ENCODE measurements at places on chromosomes 3 and 15.

DNA sequence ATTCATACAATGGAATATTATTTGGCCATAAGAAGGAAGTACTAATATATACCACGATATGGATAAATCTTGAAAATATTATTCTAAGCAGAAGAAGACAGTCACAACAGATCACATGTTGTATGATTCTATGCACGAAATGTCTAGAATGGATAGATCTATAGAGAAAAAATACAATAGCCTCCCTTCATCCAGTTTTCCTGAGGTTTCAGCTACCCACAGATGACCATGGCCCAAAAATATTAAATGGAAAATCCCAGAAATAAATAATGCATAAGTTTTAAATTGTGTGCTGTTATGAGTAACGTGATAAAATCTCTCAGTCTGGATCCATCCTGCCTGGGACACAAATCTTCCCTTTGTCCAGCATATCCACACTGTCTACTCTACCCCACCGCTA is 162.2 kb upstream of the ST8SIA2 start:
- DNase-seq: no peak

DNA sequence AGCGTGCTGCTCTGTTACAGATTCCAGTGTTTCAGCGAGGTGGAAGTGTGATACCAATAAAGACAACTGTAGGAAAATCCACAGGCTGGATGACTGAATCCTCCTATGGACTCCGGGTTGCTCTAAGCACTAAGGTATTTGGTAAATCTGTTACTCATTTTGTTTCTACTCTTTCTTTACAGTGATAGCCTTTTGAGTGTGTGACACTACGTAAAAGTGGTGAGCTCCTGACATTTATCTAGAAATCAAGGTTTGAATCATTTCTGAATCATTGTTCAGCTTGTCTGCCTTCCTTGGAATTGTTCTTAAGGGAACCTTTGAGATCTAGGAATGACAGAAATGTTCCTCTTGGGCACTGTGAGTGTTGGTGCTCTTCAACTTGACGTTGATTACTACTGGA is 11.2 kb upstream of the CAPN3 start:
- DNase-seq: no peak

DNA sequence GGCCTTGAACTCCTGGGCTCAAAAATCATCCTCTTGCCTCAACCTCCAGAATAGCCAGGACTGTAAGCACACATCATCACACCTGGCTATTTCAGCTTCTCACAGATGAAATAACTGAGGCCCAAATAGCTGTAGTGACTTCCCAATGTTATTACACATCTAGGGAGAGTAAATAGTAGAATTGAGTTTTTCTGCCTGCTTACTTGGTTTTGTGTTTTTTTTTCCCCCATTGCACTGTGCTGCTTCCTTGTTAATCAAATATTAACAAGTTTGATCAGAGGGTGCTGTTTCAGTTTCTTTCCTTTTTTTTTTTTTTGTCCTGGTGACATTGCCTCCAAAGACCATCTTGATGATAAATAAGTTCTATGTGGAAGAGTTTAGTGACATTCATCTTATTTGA is 23.4 kb downstream of the ZNF609 start:
- DNase-seq: no peak

GRCh38 chr3:110314512-110315114 is 757.0 kb upstream of the NECTIN3 start:
- peak; percentile 20 for DNase-seq

- no peak for DNase-seq
These were observed 217.1 kb downstream of the OTOL1 start for GRCh38 chr3:161713731-161714130.

DNA sequence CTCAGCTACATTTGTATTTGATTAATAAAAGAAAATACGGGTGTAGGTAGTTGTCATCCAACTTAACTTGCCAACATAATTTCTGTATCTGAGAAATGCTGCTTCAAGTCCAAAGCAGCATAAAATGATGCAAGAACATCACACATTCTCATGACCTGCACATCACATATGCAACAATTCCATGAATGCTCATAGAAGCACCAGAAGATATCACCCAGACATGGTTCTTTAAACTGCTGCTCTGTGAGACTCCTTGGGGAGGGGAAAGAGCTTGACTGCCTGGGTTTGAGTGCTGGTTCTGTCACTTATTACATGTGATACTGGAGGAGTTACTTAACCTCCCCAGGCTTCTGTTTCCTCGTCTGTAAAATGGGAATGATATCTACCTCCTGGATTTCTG is 39.4 kb downstream of the CHST14 start:
- no peak for DNase-seq

GRCh38 chr3:178388473-178388872 is 147.8 kb upstream of the KCNMB2 start:
- DNase-seq: no peak

DNA sequence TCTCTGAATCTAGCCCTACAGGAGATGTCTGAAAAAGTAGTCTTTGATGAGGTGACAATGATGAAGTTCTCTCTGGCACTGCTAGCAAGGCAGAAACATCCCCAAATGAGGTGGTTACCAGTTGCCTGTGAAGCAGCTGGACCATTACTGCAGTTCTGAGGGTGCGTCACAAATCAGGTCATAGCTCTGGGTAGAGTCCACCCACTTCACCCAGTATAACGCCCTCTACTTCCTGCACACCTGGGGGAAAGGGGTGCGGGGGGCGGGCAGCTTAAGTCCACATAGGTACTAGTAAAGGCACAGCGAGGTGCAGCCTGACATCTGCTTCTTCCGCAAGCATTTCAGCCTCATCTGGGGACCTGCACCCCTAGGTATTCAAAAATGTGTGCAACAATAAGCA is 13.4 kb upstream of the SATB1 start:
- no peak for DNase-seq

DNA sequence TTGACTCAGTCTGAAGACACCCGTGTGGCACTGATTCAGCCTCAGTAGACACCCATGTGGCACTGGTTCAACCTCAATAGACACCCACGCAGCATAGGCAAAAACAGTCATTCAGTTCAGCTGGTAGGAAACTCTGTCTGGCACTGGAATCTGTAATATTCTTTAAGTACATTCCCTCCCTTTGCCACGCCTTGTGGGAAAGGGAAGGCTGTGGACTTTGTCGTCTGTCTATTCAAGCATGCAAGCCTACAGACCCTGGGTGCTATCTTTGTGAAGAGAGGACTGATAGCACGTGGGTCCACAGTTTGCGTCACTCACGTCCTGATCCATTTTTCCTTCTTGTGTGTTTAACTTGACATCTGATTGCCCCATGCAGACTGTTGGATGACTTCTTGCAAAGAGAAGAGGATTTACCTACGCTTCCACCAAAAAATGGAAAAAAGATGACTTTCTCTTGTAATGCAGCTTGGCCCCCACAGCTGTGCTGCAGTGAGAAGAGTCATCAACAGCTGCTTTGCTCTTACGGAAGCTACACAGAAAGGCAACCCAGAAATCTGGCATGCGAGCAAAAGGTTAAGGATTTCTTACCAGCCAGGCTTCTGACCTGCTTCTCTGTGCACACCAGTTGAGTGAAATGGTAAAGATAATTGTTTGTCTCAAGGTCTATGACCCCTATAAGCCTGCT is 278.1 kb downstream of the ULK4 start:
- no peak for DNase-seq

DNA sequence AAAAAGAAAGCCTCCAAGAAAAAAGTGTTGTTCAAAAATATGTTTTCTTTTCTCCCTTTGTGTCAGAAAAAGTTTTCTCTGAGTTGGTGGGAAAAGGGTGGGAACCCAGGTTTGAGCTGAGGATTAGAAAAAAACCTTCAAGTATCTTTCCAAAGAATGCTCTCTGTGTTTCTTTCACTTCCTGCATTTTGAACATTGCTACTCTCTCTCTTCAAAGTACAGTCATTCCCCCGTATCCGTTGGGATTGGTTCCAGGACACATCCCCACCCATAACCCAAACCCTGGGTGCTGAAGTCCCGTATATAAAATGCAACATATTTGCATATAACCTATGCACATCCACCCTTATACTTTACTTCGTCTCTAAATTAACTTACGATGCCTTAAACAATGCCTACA is 139.6 kb downstream of the TMCO5A start:
- DNase-seq: no peak

DNA sequence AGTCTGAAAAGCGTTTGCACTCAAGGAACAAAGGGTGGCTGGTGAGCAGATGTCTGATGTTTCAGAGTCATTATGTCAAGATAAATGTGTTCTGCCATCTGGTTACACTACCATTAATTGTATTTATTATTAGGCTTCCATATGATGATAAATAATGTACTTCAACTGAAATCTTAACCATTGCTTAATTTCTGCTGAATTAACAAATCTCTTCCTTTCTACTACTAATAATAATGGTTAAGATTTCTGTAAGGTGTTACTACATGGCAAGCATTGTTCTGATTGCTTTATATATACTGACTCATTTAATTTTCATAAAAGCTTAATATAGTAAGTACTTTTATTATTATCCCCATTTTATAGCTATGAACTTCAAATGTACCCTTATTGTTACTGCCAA is 68.4 kb upstream of the GALNT15 start:
- no peak for DNase-seq

GRCh38 chr3:157231071-157231470 is 71.1 kb upstream of the CCNL1 start:
- DNase-seq: no peak

GRCh38 chr3:151635905-151636304 is 97.8 kb upstream of the AADACL2 start:
- no peak for DNase-seq

DNA sequence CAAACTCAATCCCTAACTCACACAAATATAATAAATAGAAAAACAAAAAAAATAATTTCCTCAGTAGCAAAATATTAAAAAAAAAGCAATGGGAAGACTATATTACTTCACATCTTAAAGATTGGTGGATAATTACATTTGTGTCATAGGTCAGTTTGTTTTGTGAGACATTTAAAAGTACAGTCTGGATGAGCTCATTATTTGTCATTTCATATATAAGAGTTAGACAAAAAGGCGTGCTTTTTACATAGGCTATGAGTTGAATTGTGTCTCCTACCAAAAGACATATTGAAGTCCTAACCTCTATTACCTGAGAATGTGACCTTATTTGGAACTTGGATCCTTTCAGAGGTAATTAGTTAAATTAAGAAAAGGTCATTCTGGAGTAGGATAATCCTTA is 710.1 kb upstream of the CBLB start:
- no peak for DNase-seq

DNA sequence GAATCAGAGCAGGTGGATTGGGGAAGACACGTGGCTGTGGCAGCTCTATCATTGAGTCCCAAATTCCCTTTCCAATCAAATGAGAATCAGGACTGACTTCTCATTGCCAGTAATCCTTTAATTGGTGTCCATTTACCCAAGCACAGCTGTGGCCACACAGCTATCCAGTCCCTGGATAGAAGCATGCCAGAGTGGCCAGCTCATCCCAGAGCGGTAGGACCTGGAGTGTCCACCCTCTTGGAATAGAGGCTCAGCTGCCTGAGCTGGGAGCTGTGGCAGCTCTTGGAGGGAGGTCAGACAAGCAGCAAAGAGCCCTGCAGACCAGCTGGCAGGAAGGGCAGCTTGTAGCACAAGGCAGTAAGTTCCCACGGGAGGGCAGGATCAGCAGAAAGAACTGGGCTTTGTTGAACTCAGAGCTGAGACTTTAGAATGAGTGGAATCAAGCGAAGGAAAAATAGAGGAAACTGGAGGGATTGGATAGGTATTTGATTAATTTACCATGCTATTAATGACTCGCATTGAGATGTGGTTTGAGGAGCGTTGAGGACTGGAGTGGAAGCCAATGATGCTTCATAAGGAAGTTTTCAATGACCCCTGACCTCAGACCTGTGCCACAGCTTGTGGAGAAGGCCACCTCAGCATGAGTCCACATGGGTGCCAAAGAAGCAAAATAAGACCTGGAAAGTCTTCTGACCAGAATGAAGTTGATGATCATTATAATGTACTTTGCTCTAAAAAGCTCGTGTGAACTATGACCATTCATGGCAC is 6.9 kb upstream of the ALPK3 start:
- DNase-seq: no peak

DNA sequence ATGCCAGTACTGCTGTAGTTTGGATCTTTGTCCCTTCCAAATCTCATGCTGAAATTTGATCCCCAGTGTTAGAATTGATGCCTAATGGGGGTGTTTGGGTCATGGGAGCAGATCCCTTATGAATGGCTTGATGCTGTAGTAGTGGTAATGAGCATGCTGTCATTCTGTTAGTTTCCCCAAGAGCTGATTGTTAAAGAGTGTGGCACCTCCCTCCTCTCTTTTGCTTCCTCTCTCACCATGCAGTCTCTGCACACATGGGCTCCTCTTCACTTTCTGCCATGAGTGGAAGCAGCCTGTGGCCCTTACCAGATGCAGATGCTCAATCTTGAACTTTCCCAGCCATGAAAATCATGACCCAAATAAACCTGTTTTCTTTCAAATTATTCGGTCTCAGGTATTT is 141.3 kb upstream of the DPPA4 start:
- DNase-seq: no peak

- DNase-seq: no peak
These were observed 1.5 kb downstream of the TEX55 start for GRCh38 chr3:119147494-119147893.

DNA sequence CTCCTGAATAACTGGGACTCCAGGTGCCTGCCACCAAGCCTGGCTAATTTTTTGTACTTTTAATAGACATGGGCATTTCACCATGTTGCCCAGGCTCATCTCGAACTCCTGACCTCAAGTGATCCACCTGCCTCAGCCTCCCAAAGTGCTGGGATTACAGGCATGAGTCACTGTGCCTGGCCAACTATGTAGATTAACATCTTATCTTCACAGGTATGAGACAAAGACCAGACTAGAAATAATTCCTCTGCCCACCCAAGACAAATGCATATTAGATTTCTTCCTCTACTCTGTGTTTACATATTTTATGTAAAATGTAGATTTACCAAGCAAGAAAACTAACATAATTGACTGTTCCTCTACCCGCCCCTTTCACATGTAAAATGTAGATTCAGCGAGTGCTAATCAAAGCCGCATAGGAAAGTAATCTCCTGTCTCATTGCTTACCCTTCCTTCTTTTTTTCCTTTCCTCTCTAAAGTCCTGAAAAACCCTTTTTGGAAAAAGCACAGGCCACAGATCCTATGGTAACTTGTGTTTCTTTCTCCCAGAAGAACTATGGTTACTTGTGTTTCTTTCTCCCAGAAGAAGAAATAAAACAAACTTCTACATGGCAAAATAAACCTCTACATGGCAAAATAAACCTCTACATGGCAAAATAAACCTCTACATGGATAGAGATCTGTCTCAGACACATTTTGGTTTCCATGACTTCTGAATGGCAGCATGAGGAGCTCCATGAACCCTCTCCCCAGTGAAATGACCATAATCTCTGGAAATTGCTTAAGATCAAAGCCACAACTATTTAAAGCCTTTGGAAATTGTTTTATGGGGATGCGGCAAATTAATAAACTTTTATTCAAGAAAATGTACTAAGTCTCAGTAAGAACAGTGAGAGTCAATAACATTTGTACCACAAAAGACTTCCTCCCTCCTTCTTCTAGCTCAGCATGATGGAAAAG is 9.1 kb upstream of the ABHD2 start:
- no peak for DNase-seq
